ENCODE measurements at places on chromosomes 2 and 18.

DNA sequence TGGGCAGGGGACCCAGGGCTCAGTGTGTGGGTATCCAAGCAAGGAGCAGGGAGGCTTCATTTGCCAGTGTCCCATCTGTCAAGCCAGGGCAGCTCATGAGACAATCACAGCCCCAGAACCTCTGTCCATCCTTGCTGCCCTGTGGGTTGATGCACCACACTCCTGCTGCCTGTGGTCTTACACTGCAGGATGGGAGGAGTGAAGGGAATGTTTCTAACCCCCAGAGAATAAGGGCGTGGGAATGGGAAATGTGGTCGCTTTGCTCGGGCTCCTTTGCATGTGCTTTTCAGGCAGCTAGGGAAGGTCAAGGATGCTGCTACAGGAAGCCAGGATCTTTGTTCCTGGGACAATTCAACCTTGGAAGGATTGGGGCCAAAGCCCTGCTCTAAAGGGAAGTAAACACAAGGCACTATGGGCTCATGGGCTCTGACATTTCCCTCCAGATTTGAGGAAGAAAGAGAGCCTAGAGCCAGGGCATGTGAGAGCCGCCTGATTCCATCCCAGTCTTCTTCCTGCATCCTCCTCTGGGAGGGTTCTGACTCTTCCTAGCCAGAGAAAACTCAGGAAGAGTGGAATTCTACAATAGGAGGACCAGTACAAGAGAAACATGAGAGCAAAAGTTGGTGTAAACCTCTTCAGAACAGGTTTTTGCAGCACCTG is 18.8 kb upstream of the MAP3K20 start:
- no peak for DNase-seq

GRCh38 chr2:170086751-170087412 is 91.1 kb upstream of the MYO3B start:
- no peak for DNase-seq

DNA sequence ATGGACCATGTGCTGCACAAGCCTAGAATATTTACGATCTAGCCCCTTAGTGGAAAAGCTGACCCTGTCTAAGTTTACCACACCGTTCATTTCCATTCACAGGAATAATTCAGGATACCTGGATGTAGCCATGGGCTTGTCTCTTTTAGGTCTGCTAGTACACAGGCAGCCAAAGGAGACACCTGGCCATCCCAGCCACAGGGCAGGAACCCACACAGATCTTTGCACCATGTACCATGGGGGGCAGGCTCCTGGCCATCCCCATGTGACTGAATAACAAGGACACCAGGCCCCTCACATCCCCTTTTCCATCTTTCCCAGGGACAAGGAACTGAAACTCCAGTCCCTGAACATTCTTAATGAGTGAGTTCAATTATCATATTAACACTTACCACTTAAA is 467.3 kb upstream of the MYT1L start:
- no peak for DNase-seq

DNA sequence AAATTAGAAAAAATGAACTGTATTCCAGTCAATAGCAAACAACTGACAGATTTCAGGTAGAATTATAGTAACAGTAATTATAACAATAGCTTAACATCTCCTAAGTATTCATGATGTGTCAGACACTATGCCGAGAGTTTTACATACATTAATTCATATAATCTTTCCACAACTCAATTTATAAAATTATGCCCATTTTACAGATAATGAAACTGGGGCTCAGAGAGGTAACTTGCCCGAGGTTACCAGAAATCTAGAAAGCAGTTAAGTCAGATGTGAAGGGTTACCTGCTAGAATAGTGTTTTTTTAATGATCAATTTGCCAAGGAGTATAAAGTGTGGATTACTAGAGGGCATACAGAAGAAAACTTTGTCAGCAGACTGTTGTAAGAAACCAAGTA is 12.2 kb downstream of the NBAS start:
- no peak for DNase-seq

DNA sequence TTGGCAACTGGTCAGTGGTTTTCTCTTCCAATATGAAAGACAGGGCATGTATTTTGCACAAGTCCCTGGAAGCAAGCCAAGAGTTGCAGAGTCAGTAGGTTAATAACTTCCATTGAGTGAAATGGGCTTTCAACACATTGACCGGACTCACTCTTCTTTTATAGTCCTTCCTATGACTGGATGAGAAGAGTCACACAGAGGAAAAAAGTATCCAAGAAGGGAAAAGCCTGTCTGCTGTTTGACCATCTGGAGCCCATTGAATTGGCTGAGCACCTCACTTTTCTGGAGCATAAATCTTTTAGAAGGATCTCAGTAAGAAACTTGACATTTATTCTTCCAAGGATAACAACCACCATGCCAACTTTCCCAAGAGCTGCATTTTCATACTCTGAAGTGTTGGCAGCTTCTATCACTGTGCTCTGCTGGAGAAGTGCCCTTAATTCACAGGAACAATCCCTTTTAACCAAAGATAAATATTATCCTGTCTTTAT is 45.4 kb downstream of the RASGRP3 start:
- DNase-seq, result no peak

GRCh38 chr2:236825989-236826510 is 256.4 kb downstream of the ACKR3 start:
- DNase-seq, result no peak

DNA sequence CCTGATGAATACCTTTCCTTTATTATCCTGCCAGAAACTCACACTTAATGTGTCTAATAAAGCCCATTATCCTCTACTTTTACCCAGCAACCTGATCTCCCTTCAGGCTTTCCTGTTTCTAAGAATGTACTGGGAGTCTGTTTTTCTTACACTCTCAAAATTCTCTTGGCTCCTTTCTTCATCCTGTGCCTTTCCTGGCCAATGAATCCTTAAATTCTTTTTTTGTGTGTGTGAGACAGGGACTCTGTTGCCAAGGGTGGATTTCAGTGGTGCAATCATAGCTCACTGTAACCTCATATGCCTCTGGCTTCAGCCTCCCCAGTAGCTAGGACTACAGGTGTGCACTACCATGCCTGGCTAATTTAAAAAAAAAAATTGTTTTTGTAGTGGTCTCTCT is 72.7 kb downstream of the MAP2 start:
- DNase-seq, result no peak

DNA sequence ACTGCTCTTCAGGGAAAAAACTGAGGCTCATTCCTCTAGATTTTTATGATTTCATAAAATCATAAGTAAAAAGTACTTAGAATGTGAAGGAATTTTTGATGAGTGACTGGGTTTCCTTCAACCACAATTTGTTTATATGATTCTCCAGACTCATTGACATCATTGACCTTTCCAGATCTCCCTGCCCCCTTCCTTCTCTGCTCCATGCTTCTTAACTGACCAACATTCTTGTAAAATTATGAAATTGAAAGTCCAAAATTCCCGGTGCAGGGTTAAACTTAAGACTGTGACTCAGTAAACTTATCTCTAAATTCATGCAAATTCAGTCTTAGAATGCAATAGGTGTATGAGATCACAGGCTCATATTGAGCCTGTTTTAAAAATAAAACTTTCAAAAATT is 648.9 kb downstream of the TDRD15 start:
- DNase-seq, result no peak

- no peak for DNase-seq
Measured at GRCh38 chr2:176177580-176178037, 10.9 kb upstream of the HOXD1 start.

- DNase-seq, result no peak
Measured at GRCh38 chr2:38631976-38632375, 29.2 kb upstream of the HNRNPLL start.

DNA sequence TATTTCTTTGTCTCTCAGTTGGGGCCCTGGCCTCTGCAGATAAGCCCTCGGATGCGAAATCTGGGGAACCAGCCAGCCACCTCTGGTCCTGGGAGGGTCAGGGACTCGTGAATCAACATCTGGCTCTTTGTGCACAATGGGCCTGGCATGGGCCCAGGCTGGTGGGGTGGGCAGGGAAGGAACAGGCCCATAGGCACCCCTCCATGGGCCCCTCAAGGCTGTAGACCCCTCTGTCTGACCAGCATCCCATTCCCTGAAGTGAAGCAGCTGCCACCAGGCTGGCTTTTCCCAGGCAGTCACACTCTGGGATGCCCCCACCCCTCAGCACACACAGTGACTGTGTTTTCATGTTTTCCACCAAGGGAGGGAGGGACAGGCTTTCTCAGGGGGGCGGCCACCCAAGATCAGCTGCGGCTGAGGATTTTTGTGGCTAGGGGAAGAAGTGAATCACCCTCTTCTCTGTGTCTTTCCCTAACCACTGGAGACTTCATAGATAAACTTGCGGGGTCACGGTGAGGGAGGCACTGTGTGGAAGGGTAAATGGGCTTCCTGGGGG is 166.0 kb downstream of the AGAP1 start:
- DNase-seq, result peak; percentile 66

DNA sequence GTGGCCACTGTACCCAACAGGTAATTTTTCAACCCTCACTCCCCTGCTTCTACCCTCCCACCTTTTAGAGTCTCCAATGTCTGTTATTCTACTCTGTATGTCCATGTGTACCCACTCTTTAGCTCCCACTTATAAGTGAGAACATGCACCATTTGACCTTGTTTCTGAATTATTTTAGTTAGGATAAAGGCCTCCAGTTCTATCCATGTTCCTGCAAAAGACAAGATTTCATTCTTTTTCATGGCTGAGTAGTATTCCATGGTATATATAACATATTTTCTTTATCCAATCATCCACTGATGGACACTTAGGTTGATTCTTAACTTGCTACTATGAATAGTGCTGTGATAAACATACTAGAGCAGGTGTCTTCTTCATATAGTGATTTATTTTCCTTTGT is 9.1 kb downstream of the PECR start:
- DNase-seq, result no peak

- no peak for DNase-seq
Measured at GRCh38 chr2:234805836-234806235, 146.0 kb upstream of the SH3BP4 start.

DNA sequence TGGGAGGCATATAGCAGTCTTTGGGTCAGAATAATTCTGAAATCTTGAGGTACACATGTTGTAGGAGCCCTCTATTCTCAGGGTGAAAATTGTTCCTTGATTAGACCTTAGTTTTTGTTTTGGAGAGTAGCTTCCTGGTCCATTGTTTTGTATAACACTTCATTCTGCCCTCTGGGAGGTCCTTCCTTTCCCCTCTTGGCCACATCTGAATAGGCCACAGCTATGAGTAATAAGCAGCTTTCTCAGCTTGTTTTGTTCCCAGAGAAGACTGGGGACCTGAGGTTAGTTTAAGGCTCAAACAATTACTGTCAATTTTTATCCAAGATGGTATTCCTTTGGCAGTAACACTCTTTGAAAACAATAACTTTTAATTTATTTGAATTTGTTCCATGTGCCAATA is 72.6 kb upstream of the NOL4 start:
- DNase-seq, result no peak

DNA sequence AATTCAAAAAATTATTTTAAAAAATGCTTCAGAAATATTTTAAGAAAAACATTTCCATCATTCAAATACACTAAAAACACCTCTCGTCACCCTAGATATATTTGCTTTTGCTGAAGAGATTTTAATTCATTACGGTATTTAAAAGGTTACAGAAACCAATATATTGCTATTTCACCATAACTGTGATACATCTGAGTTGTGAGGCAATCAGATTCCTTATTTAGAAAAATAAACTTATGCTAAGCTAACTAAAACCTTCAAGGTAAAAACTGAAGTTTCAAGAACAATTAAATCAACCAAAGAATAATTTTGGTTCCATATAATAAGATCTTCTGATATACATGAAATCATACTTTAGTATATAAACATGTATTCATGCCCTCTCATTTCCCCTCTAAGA is 32.8 kb downstream of the PELI1 start:
- no peak for DNase-seq

DNA sequence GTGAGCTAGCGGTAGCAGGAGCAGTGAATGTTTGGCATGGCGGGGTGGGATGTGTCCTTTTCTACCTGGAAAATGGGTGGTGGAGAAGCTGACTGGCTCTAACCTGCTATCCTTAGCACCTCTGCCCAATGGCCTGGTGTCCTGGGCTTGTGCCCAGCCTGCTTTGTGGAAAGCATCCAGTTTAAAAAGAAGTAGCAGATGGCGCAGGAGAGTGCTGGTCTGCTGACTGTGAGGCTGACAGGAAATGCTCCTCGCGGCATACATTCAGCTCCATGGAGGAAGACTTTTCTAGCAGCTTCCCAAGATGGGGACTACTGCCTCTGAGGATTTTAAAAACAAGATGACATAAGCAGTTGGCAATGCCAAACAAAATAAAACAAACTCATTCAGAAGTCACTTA is 56.2 kb upstream of the LYPD6B start:
- DNase-seq, result no peak

DNA sequence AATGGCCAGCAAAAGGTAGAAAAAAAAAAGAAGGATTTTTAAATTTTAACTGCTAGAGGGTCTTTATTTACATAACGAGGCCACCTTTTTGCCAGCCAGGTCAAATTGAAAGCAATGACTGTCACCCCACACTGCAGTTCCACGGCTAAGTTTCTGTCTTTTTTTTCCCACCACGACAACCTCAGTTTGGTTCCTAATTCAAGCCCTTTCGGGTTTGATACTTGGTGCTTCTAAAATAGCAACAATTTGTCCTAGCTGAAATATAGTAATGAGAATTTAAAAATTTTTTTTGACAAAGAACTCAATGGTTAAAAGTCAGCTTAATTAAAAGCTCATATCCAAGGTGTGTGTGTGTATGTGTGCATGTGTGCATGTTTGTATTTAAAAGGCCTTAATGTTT is 16.4 kb upstream of the NMS start:
- no peak for DNase-seq

DNA sequence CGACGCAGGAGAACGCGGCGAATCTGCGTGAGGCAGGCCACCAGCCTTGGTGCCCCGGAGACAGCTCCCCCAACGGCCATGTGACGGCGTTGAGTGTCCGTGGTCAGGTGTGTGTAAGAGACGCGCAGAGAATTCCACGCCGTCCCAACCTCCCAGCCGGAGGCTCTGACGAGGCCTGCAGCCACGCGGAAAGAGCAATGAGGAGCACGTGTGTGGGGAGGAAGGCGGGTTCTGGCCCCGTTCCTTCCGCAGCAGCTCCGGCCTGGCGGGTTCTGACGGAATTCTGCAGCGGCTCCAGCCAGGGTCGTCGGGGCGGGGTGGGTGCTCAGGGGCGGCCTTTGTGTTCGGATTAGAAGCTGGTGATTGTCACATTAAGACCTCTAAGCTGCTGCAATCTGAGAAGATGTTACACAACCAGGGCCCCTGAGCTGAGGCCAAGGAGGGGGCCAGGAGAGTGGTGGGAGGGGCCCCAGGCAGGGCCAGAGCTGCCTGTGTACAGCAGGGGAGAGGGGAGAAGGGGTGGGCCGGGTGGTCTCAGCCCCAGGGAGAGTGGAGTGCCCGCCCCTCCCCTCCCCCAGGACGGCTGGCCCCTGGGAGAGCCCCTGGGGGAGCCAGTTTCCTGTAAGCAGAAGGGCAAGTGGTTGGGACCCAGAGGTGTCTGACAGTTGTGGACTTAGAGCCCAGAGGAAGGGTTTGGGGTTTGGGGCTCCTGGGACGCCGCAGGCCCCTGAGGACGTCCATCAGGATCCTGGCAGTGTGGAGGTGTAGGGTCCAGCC is 5.1 kb upstream of the GAL3ST2 start:
- DNase-seq, result no peak

DNA sequence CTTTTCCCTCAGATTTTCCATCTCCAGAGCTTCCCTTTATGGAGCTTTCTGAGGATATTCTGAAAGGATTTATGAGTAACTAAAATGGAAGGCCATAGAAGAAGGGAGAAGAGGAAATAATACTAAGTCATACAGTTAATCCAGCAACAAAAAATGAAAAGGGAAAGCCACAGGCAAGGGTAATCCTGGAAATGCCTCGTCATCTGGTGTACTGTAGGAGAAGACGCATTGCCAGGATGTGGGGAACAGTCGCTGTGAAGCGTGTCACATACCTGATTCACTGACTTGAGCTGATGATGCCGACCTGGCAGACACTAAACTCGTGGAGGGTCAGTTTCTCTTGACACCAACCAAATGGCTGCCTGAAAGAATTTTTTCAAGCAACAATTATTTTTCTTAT is 34.7 kb upstream of the ALPP start:
- DNase-seq, result no peak

Data from amniotic stem cell (primary cell).